ENCODE measurements at places on chromosomes 6 and 20.

- DNase-seq = no peak
These were observed 165.8 kb downstream of the KIF16B start for GRCh38 chr20:16407251-16408067.

DNA sequence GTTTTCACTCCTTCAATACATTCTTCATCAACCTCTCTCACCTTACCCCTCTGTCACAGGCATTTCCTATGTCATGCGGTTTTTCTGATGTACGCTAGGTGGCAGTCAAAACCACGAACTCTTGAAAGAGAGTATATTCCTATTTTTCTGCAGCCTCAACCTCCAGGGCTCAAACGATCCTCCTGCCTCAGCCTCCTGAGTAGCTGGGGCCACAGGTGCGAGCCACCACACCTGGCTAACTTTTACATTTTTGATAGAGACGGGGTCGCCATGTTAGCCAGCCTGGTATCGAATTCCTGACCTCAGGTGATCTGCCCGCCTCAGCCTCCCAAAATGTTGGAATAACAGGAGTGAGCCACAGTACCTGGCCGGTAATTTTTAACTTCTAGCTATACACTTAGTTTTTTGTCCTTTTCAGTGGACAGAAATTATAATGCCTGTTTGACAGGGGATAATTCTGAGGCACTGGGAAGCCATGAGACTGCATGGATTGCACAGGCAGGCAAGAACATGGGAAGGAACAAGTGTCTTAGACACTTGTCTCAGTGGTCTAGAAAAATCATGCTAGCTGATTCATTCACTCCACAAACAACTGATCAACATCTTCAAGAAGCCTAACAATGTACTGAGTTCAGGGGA, 22.5 kb upstream of the HFE start:
- no peak for DNase-seq

GRCh38 chr6:105594821-105595220, 191.9 kb upstream of the PREP start:
- no peak for DNase-seq

GRCh38 chr20:33910056-33910455, 83.7 kb upstream of the RALY start:
- DNase-seq = no peak
